ENCODE measurements at places on chromosomes 16 and 17. TPM values are rescaled to one million over a fixed set of nuclear protein-coding genes. Genes with fewer than 3 reads are reported as not detected.

RNF157 gene
- total RNA-seq, result 29.3 TPM

SCIMP gene
- total RNA-seq, result not detected

TBC1D3 gene
- total RNA-seq, result not detected

HOXB3 gene
- 10.1 TPM for total RNA-seq

TNP2 gene
- not detected for total RNA-seq

TBC1D3L gene
- 20.0 TPM for total RNA-seq

SMIM36 gene
- total RNA-seq, result not detected

NGFR gene
- 1.6 TPM for total RNA-seq

TBC1D24 gene
- total RNA-seq, result 22.6 TPM

GRCh38 chr17:10772425-10773380 is 31.2 kb downstream of the TMEM238L start:
- H3K36me3 ChIP-seq, result no peaks in the 10 kb centered on the region
- no peaks in the 10 kb centered on the region for H3K4me1 ChIP-seq
- H3K4me3 ChIP-seq, result no peak overlapping the region
- DNase-seq, result peak; percentile 32
- H3K27me3 ChIP-seq, result no peaks in the 10 kb centered on the region
- no peak overlapping the region for H3K27ac ChIP-seq

DNA sequence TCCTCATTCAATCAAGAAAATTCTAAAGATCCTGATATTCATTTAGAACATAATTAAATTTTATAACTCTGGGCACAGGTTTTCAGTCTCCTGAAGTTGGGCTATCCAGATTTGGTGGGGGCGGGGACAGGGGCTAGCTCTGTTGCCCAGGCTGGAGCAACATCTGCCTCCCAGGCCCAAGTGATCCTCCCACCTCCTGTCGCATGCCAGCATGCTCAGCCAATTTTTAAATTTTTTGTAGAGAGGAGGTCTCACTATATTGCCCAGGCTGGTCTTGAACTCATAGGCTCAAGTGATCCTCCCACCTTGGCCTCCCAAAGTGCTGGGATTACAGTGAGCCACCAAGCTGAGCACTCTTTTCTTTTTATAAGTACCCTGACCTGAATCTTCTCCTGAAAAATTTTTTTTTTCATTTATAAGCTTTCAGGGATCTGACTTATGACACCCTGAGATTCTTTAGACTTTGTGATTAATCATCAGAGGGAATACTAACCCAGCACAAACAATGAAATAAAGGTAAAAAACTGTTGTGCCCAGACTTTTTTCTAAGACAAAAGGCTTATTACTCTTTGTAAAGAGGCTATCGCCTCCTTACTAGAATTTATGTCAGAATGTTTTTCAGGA is 62.6 kb downstream of the TUBD1 start:
- DNase-seq, result no peak
- no peaks in the 10 kb centered on the region for H3K36me3 ChIP-seq
- no peak overlapping the region for H3K4me3 ChIP-seq
- peak overlapping the region; percentile 82 for H3K27ac ChIP-seq
- peaks cover 74% of the 10 kb centered on the region for H3K4me1 ChIP-seq

DNA sequence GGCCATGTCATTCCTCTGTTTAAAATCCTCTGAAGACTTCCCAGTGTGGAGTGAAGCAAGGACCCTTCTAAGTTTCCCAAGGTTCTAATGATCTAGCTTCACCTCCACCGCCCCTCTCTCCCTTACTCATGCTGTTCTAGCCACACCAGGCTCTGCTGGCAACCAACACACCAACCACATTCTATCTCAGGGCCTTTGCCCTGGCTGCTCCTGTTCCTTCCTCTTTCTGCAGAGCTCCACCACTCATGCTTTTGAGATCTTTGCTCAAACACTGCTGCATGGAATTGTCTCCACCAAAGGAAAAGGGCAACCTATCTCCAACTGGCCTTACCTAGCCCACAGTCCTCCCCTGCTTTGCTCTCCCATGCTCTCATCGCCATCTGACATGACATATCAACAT is 128.7 kb downstream of the XYLT1 start:
- H3K36me3 ChIP-seq, result no peaks in the 10 kb centered on the region
- no peak for DNase-seq
- H3K27ac ChIP-seq, result no peak overlapping the region
- H3K4me1 ChIP-seq, result no peaks in the 10 kb centered on the region
- H3K4me3 ChIP-seq, result no peak overlapping the region

- peaks cover 44% of the 10 kb centered on the region for H3K4me1 ChIP-seq
- no peaks in the 10 kb centered on the region for H3K27me3 ChIP-seq
- no peaks in the 10 kb centered on the region for H3K36me3 ChIP-seq
- H3K4me3 ChIP-seq, result no peak overlapping the region
- peak overlapping the region; percentile 47 for H3K27ac ChIP-seq
Observed at GRCh38 chr16:79768276-79768970, 167.9 kb upstream of the MAF start.

DNA sequence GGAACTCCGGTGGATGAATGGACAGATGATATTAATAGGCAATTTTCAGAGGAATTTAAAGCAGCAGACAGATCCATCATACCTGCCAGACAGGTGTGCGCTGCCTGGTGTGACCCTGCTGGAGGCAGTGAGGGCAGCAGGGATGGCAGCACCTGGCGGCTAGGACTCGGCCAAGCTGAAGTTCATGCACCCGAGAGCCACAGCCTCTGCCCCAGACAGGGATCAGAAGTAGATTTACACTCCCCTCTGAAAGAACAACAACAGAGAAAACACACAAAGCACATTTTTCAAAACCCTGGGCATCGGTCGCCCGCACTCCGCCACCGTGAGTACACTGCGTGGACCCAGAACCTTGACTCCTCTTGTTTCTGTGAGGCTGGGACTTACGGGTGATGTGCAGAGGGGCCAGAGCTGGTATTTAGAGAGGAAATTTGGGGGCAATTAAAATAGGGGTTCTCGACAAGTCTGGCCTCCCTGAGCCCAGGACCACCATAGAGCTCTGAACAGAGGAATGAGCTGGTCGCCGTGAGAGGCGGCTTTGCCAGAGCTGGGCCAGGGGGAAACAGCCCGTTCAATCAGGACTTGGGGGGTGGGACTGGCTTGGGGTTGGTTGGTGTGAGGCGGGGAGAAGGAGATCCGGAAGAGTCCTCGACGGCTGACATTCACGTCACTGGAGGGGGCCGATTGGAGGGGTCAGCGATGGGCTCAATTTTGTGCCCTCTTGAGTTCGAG is 101.0 kb downstream of the METRNL start:
- H3K4me3 ChIP-seq, result no peak overlapping the region
- H3K36me3 ChIP-seq, result no peaks in the 10 kb centered on the region
- H3K4me1 ChIP-seq, result no peaks in the 10 kb centered on the region
- H3K27ac ChIP-seq, result no peak overlapping the region

DNA sequence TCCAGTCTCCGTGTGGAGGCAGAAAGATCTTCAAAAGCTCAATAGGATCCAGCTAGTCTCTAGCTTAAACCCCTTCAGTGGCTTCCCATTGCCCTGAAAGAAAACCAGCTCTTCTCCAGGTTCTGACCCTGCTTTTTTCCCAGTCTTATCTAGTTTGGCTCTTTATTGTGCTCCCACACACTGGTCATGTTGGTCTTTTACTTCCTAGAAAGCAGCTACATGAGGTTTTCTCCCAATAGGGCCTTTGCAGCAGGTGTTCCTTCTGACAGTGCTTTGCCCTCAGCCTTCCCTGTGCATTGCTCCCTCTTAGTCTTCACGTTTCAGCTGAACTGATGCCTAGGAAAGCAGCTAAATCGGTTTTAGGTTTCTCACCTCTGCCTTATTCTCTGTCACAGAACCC is 21.7 kb upstream of the ABCA3 start:
- DNase-seq, result no peak
- H3K27ac ChIP-seq, result no peak overlapping the region
- no peak overlapping the region for H3K4me3 ChIP-seq
- no peaks in the 10 kb centered on the region for H3K4me1 ChIP-seq

- no peak overlapping the region for H3K27ac ChIP-seq
- no peak overlapping the region for H3K4me3 ChIP-seq
- H3K27me3 ChIP-seq, result no peaks in the 10 kb centered on the region
- no peaks in the 10 kb centered on the region for H3K36me3 ChIP-seq
Observed at GRCh38 chr17:68248891-68249290, 1.0 kb downstream of the AMZ2 start.

GRCh38 chr16:1047801-1048200 is 24.7 kb upstream of the SSTR5 start:
- no peak overlapping the region for H3K27ac ChIP-seq
- no peak overlapping the region for H3K4me3 ChIP-seq
- H3K27me3 ChIP-seq, result no peaks in the 10 kb centered on the region
- no peak for DNase-seq
- H3K36me3 ChIP-seq, result no peaks in the 10 kb centered on the region
- peaks cover 5% of the 10 kb centered on the region for H3K4me1 ChIP-seq

- DNase-seq, result no peak
- H3K27me3 ChIP-seq, result no peaks in the 10 kb centered on the region
- H3K27ac ChIP-seq, result peak overlapping the region; percentile 97
- H3K4me3 ChIP-seq, result peak overlapping the region; percentile 44
- no peaks in the 10 kb centered on the region for H3K36me3 ChIP-seq
- peaks cover 5% of the 10 kb centered on the region for H3K4me1 ChIP-seq
Observed at GRCh38 chr17:49967621-49968404, 1.2 kb upstream of the DLX4 start.

- no peaks in the 10 kb centered on the region for H3K27me3 ChIP-seq
- no peak overlapping the region for H3K4me3 ChIP-seq
- H3K36me3 ChIP-seq, result no peaks in the 10 kb centered on the region
- peaks cover 19% of the 10 kb centered on the region for H3K4me1 ChIP-seq
Observed at GRCh38 chr17:69757688-69758430, 317.2 kb upstream of the KCNJ16 start.

- DNase-seq, result no peak
- no peaks in the 10 kb centered on the region for H3K36me3 ChIP-seq
- peaks cover 31% of the 10 kb centered on the region for H3K4me1 ChIP-seq
- H3K27me3 ChIP-seq, result no peaks in the 10 kb centered on the region
- H3K27ac ChIP-seq, result no peak overlapping the region
Observed at GRCh38 chr17:78258323-78259191, 27.1 kb downstream of the TMEM235 start.

DNA sequence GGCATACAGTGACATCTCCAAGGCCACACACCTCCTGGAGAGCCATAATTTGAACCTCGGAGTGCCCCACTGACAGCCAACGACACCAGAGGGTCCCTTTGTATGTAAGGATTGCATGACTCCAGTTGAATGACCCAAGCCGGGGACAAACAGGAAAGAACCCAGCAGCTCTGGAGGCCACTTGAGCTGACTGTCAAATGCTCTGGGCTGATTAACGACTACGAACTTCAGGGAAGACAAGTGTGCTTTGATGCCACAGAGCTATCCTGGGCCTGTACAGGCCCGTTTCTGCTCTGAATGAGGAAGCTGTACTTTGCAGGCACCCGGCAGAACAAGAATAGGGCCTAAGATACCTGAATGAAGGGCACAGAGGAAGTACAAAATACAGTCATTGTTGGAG is 404.6 kb downstream of the SLC39A11 start:
- H3K4me3 ChIP-seq, result no peak overlapping the region

DNA sequence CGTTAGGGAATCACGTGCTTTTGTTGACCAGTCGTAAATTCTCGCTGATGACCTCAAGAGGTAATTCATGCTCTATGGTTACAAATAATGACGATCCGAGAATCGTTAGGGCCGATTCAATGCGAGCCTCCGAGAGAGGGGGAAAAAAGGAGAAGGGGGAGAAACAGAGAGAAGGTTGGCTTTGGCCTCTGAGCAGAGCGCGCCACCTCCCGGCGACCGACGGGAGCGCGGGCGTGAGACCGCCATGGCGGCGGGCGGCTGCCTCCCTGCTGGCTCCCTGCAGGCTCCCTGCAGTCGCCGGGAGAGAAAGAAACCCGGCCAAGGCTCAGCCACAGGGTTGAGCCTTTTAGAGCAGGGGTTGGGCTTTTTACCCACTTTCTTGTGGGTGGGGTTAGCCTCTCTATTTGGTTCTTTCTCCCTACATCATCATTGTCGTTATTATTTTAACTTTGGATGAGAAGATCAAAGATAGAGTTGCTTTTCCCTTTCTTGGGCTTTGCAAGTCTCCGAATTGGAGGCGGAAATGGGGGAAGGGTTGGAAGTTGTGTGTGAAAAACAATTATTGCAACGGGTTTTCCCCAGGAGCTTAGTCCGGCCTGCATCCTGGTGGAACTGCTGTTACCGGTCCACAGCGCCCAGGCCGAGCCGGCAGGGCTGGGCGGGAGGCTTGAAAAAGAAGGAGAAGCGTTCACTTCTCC is 410 bp upstream of the HOXB5 start:
- H3K27ac ChIP-seq, result no peak overlapping the region
- no peak overlapping the region for H3K4me3 ChIP-seq
- H3K27me3 ChIP-seq, result peaks cover 4% of the 10 kb centered on the region
- no peaks in the 10 kb centered on the region for H3K36me3 ChIP-seq

- H3K36me3 ChIP-seq, result no peaks in the 10 kb centered on the region
- H3K4me1 ChIP-seq, result no peaks in the 10 kb centered on the region
- H3K27ac ChIP-seq, result no peak overlapping the region
- no peaks in the 10 kb centered on the region for H3K27me3 ChIP-seq
Observed at GRCh38 chr16:53681354-53681753, 22.3 kb downstream of the RPGRIP1L start.

DNA sequence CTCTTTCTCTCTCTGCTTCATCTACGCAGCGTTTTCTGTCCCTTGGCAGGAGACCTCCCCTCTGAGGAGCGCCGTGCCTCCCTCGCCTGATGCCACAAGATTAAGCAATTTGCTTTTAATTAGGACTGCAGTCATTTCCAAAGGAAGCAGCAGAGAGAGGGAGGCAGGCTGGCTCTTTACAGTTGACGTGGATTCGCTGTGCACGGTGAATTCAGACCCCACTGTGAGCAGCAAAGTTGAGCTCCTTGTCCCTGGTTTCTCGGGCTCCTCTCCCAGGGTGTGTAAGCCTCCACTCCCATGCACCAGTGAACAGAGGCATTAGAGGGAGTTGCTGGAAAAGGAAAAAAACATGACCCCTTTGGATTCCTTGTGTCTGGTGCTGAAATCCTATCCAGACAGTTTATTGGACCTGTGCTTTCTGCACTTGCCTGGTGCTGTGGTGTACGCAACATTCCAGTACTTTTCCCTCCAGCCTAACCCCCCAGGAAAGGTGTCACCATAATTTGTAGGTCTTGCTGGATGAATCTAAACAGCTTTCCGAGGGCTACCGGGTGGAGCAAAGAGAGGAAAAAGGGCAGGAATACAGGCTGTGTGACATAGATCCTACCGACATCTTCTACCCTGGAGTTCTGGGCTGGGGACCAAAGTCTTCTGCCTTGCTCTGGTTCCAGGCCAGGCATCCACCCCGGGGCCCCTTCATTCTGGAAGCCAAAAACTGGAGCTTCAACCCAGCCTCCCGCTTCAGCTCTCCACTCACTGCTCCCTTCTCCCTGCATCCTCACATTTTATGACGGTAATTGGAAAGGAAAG is 171.0 kb downstream of the MAF start:
- DNase-seq, result no peak
- H3K36me3 ChIP-seq, result no peaks in the 10 kb centered on the region
- no peaks in the 10 kb centered on the region for H3K27me3 ChIP-seq
- no peak overlapping the region for H3K4me3 ChIP-seq
- no peaks in the 10 kb centered on the region for H3K4me1 ChIP-seq
- no peak overlapping the region for H3K27ac ChIP-seq

GRCh38 chr17:82832881-82833475 is 6.8 kb downstream of the ZNF750 start:
- DNase-seq, result no peak
- peaks cover 4% of the 10 kb centered on the region for H3K4me1 ChIP-seq
- H3K27ac ChIP-seq, result no peak overlapping the region
- no peaks in the 10 kb centered on the region for H3K36me3 ChIP-seq

- no peaks in the 10 kb centered on the region for H3K4me1 ChIP-seq
- H3K27me3 ChIP-seq, result no peaks in the 10 kb centered on the region
- no peak overlapping the region for H3K4me3 ChIP-seq
- no peak for DNase-seq
Observed at GRCh38 chr16:25750488-25751216, 58.9 kb downstream of the HS3ST4 start.

All from Caco-2 (cell line).